Memory B cell (primary cell): ENCODE measurements at places on chromosomes 4 and X.

DNA sequence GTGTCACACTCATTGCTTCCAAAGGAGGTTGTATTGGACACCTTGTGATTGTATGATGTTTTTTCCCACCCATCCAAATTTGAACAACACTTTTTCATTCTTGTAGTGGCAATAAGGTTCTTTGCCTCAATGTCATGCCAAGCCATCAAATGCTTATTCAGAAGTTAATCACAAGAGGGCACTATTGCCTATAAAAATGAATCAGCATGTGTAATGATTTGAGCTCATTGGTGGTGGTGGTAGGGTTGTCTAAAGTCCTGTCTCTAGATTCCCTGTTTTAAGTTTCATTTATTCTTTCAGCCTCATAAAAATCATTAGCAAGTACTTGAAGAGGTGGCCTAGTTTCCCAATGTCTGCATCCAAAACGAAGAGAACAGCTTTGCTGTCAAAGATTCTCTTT is 37.0 kb downstream of the IRS4 start:
- DNase-seq, result no peak

GRCh38 chr4:33268776-33269175 is 2548.6 kb downstream of the PCDH7 start:
- DNase-seq, result no peak

DNA sequence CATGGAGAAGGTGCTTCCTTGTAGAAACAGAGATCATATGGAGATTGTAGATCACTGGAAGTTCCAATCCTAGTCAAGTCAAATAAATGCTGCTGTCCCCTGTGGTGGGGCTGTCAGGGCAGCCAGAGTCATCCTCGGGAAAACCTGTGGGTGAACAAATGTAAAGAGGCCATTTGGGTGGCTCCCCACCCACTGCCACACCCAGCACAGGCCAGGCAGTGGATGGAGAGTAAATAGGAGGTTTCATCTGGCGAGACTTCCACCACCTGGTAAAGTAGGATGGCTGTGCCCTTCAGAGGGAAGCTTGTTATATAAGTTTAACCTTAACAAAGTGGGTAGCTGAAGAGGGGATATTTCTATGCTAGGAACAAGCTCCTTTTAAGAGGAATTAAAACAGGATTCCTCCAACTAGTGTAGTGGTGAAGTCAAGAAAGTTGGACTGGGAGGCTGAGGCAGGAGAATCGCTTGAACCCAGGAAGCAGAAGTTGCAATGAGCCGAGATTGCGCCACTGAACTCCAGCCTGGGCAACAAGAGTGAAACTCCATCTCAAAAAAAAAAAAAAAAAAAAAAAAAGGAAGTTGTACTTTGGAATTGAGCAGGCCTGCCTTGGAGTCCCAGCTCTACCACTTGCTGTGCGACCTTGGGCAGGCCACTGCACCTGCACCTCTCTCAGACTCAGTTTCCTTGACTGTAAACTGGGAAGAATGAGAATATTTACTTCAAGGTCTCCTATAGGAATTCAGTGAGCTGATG is 273.7 kb downstream of the PTTG2 start:
- no peak for DNase-seq

GRCh38 chr4:71383984-71384383 is 45.2 kb downstream of the SLC4A4 start:
- DNase-seq, result no peak
